ENCODE measurements at places on chromosomes 4 and X. TPM values are rescaled to one million over a fixed set of nuclear protein-coding genes. Genes with fewer than 3 reads are reported as not detected.
A peak's percentile ranks its signal among the peaks of the same experiment; 100 is the strongest.

- no peak for DNase-seq
- no peaks in the 10 kb centered on the region for H3K4me1 ChIP-seq
- H3K4me3 ChIP-seq, result no peak overlapping the region
- no peak overlapping the region for H3K27ac ChIP-seq
Measured at GRCh38 chr4:157421365-157421764, 200.8 kb downstream of the GRIA2 start.

DNA sequence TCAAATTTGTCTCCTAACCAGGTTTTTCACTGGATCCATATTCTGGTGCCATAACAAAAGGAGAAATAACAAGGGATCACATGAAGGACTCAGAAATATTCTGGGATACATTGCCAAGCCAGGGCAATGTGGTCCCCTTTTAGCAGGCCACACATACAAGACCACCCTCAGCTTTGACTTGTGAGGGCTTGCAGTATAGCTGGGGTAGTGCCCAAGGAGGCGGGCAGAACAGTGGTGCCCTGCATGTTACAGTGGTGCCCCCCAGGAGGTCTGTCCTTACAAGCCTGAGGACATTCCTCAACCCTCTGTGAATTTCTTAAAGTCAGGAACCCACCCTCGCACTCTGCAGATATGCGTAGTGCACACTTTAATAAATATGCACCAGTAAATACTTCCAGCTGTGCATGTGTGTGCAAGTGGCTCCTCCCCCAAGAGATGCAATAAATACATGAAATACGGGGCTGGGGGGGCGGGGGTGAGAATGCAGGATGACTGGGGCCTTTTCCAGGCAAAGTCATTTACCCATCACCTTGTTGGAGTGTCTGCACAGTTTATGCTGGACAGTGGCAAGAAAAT lies 34.4 kb upstream of the TBL1X start:
- no peak overlapping the region for H3K27ac ChIP-seq
- peaks cover 5% of the 10 kb centered on the region for H3K27me3 ChIP-seq
- no peaks in the 10 kb centered on the region for H3K36me3 ChIP-seq
- DNase-seq, result peak; percentile 22
- peaks cover 2% of the 10 kb centered on the region for H3K4me1 ChIP-seq

- H3K36me3 ChIP-seq, result no peaks in the 10 kb centered on the region
- no peak overlapping the region for H3K4me3 ChIP-seq
- H3K4me1 ChIP-seq, result no peaks in the 10 kb centered on the region
- H3K27me3 ChIP-seq, result no peaks in the 10 kb centered on the region
- no peak overlapping the region for H3K27ac ChIP-seq
Measured at GRCh38 chrX:35291013-35291412, 348.4 kb downstream of the FAM47B start.

- DNase-seq, result peak; percentile 44
- H3K4me1 ChIP-seq, result no peaks in the 10 kb centered on the region
- H3K27me3 ChIP-seq, result no peaks in the 10 kb centered on the region
Measured at GRCh38 chrX:119488749-119489148, 20.5 kb downstream of the SLC25A5 start.

DNA sequence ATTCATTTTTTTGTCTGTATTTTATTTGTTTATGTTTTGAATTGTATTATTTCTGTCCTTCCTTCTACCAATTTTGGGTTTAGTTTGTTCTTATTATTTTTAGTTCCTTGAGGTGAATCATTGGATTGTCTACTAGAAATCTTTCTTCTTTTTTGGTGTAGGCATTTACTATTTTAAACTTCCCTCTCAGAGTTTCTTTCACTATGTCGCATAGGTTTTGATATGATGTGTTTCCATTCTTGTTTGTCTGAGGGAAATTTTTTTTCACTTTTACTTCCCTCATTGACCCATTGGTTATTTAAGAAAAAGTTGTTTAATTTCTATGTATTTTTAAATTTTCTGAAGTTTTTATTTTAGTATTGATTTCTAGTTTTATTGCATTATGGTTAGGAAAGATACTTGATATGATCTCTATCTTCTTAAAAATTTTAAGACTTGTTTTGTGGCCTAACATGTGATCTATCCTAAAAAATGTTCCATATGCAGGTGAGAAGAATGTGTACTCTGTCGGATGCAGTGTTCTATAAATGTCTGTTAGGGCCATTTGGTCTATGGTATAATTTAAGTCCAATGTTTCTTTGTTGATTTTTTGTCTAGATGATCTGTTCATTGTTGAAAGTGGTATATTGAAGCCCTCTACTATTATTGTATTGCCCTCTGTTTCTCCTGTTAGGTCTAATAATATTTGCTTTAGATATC lies 68.8 kb downstream of the IL15 start:
- H3K27me3 ChIP-seq, result no peaks in the 10 kb centered on the region
- no peak overlapping the region for H3K4me3 ChIP-seq
- H3K36me3 ChIP-seq, result no peaks in the 10 kb centered on the region
- H3K27ac ChIP-seq, result no peak overlapping the region
- DNase-seq, result no peak
- peaks cover 11% of the 10 kb centered on the region for H3K4me1 ChIP-seq

DNA sequence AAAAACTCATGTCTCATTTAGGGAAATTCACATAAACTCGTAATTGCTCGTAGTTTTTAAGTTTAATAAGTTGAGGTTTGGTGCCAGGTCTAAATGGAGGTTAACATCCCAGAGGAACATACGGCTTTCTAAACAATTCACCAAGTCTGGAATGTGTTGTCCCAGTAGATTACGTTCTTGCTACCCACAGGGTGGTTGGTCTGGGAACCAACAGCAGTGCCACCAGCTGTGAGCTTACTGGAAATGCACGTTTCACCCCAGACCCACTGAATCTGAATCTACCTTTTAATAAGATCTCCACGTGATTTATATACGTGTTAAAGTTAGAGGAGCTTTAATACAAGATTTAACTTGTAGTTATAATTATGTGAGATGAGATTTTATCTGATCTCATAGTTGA lies 134.3 kb downstream of the BMPR1B start:
- H3K4me1 ChIP-seq, result no peaks in the 10 kb centered on the region
- no peak for DNase-seq
- no peak overlapping the region for H3K27ac ChIP-seq
- no peaks in the 10 kb centered on the region for H3K36me3 ChIP-seq
- no peaks in the 10 kb centered on the region for H3K27me3 ChIP-seq

DNA sequence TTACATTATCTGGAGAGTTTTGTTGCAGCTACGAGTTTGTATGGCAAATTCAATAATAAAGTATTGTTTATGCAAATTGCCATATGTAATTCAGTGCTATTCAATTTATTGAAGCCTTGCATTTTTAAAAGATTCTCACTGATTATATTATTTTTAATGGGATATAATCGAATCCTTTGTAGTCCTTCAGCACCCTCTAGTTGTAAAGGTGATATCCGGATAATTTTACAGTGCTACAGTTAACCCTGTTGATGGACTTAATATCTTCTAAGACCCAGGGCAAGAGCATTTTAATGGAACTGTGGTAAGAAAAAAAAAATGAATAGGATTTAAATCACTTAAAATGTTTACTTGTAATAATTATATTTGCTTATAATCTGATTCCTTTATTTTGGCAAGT lies 48.5 kb upstream of the GRIA2 start:
- H3K27me3 ChIP-seq, result no peaks in the 10 kb centered on the region
- H3K4me1 ChIP-seq, result no peaks in the 10 kb centered on the region
- no peak overlapping the region for H3K27ac ChIP-seq
- H3K4me3 ChIP-seq, result no peak overlapping the region
- no peaks in the 10 kb centered on the region for H3K36me3 ChIP-seq

DNA sequence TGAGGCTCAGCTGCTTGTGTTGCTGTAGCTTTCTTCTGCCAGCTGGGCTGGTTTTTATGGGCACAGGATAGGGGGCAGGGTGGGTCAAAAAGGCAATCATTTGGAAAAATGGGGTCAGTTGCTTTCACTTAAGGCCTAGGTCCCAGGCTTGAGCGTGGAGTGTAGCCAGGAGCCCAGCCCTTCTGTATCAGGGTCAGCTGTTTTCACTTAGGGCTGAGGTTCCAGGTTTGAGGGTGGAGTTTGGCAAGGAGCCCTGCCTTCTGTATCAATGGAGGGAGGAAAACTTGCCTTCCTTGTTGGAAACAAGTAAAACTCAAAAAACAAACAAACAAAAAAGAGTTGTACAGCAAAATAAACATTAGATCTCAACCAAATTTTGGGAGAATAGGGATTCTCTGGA lies 37.0 kb upstream of the UGT8 start:
- H3K4me3 ChIP-seq, result no peak overlapping the region
- no peaks in the 10 kb centered on the region for H3K27me3 ChIP-seq
- H3K27ac ChIP-seq, result no peak overlapping the region
- no peak for DNase-seq
- H3K36me3 ChIP-seq, result no peaks in the 10 kb centered on the region

GRCh38 chrX:400258-400657 lies 13.6 kb upstream of the PPP2R3B start:
- H3K27me3 ChIP-seq, result no peaks in the 10 kb centered on the region
- DNase-seq, result peak; percentile 18
- peaks cover 16% of the 10 kb centered on the region for H3K4me1 ChIP-seq
- no peaks in the 10 kb centered on the region for H3K36me3 ChIP-seq
- H3K4me3 ChIP-seq, result no peak overlapping the region
- peak overlapping the region; percentile 59 for H3K27ac ChIP-seq

GRCh38 chr4:83556816-83557215 lies 20.9 kb downstream of the GPAT3 start:
- no peak overlapping the region for H3K4me3 ChIP-seq
- no peak overlapping the region for H3K27ac ChIP-seq
- DNase-seq, result no peak
- no peaks in the 10 kb centered on the region for H3K36me3 ChIP-seq

DNA sequence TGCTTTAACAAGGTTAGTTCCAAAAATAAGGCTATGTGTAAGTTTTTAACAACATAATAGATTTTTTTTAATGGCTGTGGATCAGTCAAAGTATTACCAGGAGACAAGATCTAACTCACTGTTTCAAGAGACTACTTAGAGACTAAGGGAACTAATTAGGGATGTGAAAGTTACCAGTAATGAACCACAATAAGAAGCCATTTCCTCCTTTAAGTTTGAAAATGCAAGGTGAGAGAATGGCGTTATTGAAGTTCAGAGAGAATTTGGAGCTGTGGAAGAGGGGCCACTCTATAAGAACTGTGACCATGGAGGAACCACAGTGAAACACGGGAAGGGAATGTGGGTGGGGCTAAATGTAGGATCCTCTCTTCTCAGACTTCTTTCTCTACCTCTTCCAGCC lies 624.2 kb downstream of the GLUD2 start:
- H3K36me3 ChIP-seq, result no peaks in the 10 kb centered on the region
- no peak overlapping the region for H3K27ac ChIP-seq
- no peak overlapping the region for H3K4me3 ChIP-seq
- no peaks in the 10 kb centered on the region for H3K27me3 ChIP-seq
- no peaks in the 10 kb centered on the region for H3K4me1 ChIP-seq

DNA sequence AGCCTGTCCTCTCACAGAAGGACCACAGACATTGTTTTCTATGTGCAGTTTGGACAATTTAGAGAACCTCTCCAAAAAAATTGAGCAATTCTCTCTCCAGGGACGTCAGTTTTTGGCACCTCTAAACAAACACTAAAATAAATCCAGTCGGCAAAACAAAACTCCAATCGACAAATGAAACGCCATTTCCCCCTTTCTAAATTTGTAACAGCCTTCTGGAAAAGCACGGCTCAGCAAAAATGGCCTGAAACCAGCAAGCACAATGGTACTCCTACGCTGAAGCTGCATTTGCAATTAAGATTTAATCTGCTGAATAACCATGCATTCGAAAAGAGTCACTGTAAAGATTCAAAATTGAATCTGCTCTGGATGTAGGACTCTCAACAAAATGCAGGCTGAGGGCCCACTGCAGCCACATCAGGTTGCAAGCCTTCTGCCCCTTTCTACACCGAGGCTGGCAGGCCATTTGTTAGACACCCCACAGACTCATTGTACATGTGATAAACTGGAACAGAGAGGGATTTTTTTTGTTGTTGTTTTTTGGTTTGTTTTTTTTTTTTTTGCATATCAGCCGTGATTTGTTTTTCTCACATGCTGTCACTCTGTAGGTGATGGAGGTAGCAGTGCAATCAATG lies 79.9 kb upstream of the MAP3K15 start:
- no peaks in the 10 kb centered on the region for H3K36me3 ChIP-seq
- H3K4me3 ChIP-seq, result no peak overlapping the region
- peak; percentile 91 for DNase-seq
- peaks cover 2% of the 10 kb centered on the region for H3K4me1 ChIP-seq

- no peak overlapping the region for H3K4me3 ChIP-seq
- DNase-seq, result no peak
- H3K4me1 ChIP-seq, result no peaks in the 10 kb centered on the region
- no peaks in the 10 kb centered on the region for H3K36me3 ChIP-seq
- no peaks in the 10 kb centered on the region for H3K27me3 ChIP-seq
Measured at GRCh38 chr4:54332542-54332941, 103.4 kb downstream of the PDGFRA start.

DNA sequence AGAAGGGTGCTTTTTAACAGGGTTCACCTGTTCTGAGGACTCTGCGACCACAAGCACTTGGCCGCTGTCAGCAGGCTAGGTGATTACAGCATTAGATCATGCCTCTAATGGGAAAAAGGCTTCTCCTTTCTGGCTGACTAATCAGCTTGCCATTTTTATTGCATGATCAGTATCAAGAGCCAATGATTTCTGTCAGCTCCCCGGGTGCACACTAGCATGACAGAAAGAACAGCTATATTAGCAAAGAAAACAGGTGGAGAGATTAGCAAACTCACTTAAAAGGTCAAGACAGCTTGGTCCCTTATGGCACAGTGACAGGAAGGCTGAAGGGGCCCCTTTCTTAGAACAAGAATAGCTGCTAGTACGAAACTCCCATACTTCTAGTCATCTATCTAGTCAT lies 170.0 kb downstream of the SMIM20 start:
- DNase-seq, result peak; percentile 86
- H3K4me1 ChIP-seq, result peaks cover 53% of the 10 kb centered on the region
- H3K27ac ChIP-seq, result peak overlapping the region; percentile 16
- H3K36me3 ChIP-seq, result no peaks in the 10 kb centered on the region
- no peaks in the 10 kb centered on the region for H3K27me3 ChIP-seq

DNA sequence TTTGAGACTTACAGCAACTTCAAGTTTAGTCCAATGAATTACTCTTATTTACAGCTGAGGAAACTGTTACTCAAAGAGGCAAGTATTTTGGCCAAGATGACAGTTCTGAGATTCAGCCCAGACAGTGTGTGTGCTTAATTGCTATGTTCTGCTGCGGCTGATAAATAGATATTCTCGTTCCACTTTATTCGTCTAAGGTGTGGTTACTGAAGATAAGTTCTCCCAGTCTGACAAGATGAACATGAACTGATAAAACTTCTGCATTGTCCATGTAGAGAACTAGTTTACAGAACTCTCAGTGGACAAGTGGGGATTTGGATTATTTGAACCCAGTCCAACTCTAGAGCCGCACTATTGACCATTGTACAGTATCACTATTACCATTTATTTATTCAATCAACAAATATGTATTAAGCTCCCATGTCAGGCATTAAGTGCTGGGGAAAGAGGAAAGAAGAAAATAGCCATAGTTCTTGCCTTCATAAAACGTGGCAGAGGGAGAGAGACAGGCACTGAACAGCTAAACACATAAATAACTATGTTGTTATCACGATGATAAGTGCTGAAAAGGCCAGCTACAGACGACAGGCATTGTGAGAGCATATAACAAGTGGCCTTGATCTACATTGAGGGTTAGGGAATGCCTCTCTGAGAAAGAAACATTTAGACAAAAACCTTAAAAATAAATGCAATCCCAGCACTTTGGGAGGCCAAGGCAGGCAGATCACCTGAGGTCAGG lies 4.0 kb upstream of the DHX15 start:
- H3K4me3 ChIP-seq, result no peak overlapping the region
- peaks cover 2% of the 10 kb centered on the region for H3K4me1 ChIP-seq
- H3K36me3 ChIP-seq, result no peaks in the 10 kb centered on the region
- no peak overlapping the region for H3K27ac ChIP-seq

MAGEB17 gene
- 0.09 TPM for total RNA-seq

CCSER1 gene
- 0.75 TPM for total RNA-seq

DACH2 gene
- 0.49 TPM for total RNA-seq

ARSJ gene
- 4.3 TPM for total RNA-seq

ALAS2 gene
- 29.3 TPM for total RNA-seq

Data from muscle of leg (tissue), 16 donors.